ENCODE measurements at places on chromosomes 2 and 18.

DNA sequence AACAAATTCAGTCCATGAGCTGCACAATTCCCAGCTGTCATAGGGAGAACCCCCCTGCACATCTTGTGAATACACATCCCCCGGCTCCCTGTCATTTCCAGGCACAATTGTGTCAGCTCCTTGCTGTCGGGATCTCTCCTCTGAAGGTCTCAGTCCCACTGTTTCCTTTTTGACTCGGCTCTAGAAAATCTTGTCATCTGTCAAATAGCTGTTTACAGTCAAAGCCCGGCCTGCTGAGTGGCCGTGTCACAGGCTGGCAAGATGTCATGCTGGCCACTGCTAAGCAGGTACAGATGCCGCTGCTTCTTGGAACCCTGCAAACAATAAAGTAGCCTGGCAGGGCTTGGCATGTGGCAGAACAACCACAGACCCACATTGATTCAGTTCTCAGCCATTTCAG, 61.7 kb downstream of the LYPD1 start:
- no peak for DNase-seq

- DNase-seq, result no peak
Observed at GRCh38 chr2:169036736-169037440, 5.8 kb upstream of the ABCB11 start.

DNA sequence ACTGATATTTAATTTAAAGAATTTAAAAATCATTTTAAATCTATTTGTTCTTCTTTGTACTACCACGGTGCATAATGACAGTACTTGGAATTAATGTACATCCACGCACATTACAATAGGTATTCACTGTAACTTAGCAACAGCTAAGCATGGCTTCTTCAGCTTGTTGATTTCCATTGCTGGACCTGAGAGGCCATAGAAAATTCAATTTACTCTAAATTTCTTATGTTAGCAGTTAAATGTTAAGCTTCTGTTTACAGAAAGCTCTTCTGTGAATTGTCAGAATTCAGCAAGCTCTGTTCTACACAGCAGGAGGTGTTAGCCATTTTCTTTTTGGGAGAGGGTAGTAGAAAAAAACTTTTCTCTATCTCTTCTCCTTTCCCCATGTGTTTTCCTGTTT, 1149.3 kb upstream of the CDH2 start:
- DNase-seq, result peak; percentile 46

GRCh38 chr2:14628901-14629300, 3.6 kb upstream of the LRATD1 start:
- DNase-seq, result no peak

DNA sequence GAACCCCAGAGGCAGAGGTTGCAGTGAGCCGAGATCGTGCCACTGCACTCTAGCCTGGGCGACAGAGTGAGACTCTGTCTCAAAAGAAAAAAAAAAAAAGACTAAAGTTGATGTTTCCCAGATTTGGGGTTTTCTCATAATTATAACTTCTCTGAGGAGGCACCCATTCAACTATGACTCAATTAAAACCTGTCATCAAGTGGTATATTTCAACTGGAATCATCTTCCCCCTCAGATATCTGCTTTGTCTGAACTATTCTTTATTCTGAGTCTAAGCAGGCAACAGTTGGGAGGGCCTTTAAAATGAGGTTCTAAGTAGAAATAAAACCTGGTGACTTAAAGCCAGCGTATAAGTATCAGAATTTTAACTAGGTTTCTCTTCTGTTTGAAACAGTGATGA, 88.5 kb downstream of the PTRHD1 start:
- no peak for DNase-seq

GRCh38 chr18:13359210-13359609, 140.7 kb downstream of the LDLRAD4 start:
- DNase-seq, result no peak

DNA sequence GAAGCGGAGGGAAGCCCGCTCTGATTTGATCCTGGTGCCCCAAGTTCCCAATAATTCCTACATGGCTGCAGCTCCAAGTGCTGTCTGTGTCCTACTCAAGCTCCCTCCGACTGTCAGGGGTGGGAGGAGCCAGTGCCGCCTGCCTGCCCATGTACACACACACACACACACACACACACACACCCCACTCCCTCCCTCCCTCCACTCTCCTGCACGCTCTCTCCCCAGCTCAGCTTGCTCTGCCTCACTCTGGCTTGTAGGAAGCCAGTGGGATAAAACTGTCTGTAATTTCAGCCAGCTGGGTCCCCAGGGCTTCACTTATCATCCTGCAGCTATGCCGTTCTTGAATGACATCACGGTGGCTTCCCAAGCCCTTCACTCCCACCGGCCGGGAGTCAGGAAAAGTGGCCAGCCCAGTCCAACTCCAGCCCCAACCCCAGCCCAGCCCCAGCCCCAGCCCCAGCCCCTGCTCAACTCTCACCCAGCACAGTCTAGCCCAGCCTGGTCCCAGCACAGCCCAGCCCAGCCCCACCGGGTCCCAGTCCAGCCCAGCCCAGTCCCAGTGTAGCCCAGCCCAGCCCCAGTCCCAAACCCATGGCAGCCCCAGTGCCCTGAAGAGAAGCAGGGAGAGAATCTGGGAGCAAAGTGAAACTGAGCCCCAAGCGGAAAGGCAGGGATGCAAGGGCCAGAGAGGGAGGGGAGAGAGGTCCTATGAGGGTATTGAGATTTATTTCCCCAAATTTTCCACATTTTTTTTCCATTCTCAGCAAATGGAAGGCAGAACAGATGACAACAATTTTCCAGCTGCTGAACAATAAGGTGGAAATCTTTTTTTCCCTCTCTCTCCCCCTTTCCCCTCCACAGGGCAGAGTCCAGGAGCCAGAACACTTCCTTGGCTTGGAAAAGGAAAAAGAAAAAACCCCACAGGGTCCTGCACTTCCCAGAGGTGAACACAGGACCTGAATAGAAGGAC, 144.0 kb downstream of the TNS1 start:
- peak; percentile 24 for DNase-seq

DNA sequence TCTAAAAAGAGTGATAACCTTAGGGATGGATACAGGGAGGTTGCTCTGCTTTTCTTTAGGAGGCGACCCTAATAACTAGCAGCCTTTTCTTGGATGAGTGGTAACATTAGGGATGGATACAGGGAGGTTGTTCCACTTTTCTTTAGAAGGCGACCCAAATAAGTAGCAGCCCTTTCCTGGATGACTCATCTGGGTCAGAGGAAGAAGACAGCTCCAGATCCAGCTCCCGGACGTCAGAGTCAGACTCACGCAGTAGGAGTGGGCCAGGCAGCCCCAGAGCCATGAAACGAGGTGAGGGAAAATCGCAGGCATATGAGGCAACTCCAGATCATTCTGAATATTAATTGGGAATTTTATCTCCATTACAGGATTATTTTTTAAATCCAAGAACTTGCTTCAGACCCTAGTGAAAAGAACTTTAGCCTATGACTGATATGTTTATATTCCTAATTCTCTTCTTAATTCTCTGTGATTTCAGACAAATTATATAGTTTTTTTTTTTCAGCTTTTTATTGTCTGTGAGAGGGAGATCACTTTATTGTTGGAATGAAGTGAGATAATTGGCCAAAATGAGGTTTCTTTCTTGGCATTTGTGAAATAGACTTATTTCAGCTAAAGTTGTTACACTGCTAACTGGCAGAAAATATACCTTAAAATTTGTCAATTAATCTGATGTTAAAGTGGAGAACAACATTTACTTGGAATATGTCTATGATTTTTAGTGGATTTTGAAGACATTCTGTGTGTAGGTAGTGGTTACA, 31.2 kb upstream of the C1GALT1C1L start:
- no peak for DNase-seq

GRCh38 chr2:18762667-18763066, 173.3 kb upstream of the NT5C1B start:
- DNase-seq, result no peak

DNA sequence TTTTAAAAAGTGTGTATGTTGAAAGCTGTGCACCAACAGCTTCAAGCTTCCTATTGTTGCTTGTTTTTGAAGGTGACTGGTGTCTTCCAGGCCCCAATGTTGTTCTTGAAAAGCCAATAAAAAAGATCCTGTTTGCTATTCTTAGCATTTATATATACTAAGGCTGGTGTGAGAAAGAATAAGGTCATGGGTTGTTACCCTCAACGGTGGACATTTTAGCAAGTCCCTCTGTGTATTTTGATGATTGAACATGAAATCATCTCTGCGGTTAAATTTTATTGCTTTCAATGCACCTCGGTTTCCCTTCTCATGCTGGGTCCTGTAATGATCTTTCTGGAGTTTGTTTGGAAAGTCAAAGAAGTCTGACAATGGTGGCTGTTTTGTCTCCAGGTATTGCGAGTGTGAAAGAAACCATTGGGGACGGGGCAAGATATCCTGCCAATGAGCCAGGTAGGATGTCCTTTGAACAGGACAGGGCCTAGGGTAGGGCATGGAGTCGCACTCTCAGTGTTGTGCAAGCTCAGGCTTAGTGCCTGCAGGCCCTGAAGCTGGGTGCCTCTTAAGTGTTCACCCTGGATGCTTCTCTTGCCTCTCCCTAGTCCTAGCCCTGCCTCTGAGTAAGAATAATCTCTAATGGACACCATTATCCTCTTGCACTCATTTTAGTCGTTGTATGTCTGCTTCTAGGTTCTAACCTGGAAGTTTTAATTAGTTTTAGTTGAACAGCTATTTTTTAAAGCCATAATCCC, 16.0 kb upstream of the KLF7 start:
- no peak for DNase-seq

DNA sequence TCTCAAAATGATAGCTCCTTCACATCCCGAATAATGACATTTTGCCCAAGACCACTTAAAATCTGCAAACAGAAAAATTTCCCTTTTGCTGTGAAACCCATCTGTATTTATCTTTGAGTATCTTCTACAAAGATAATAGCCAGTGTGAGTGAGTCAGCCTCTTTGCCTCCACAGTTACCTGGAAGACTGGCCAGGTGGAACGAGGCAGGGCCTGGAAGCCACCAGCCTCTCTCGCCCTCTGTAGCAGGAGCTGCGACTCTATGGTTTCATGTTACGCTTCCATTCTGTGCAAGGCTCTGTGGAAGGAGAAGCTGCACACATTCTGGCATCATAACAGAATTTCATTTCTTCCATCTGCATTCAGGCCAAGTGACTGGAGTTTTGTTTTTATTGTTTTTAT, 9.5 kb downstream of the ELP2 start:
- DNase-seq, result no peak

- DNase-seq, result no peak
Observed at GRCh38 chr2:98445683-98446581, 1.3 kb downstream of the INPP4A start.

GRCh38 chr2:100107906-100108647, 34.3 kb downstream of the AFF3 start:
- DNase-seq, result no peak

GRCh38 chr2:218659988-218660358, 490 bp downstream of the BCS1L start:
- no peak for DNase-seq

DNA sequence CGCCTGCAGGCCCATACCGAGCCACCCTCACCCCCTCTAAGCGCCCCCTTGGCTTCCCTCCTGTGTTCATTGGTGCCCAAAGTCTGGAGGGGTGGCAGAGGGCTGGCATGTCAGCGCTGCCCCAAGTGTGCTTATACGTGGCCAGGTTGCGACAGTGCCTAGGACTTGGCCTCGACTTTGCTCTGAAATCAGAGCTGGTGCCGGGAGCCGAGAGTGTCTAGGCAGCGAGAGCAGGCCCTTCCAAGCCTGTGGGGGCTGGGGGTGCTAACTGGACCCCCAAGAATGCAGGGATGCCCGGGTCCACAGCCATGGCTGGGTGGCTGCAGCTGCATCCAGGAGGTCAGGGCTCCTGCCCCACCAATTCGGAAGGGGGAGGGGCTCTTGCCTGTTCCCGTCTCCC, 95.6 kb upstream of the MGAT5 start:
- no peak for DNase-seq

GRCh38 chr18:1244397-1245122, 339.9 kb downstream of the ADCYAP1 start:
- no peak for DNase-seq

- DNase-seq, result no peak
Observed at GRCh38 chr2:64260817-64261216, 116.6 kb upstream of the PELI1 start.

- DNase-seq, result no peak
Observed at GRCh38 chr2:167052825-167053224, 164.5 kb downstream of the XIRP2 start.

GRCh38 chr2:178392215-178392614, 58.8 kb downstream of the PRKRA start:
- no peak for DNase-seq

DNA sequence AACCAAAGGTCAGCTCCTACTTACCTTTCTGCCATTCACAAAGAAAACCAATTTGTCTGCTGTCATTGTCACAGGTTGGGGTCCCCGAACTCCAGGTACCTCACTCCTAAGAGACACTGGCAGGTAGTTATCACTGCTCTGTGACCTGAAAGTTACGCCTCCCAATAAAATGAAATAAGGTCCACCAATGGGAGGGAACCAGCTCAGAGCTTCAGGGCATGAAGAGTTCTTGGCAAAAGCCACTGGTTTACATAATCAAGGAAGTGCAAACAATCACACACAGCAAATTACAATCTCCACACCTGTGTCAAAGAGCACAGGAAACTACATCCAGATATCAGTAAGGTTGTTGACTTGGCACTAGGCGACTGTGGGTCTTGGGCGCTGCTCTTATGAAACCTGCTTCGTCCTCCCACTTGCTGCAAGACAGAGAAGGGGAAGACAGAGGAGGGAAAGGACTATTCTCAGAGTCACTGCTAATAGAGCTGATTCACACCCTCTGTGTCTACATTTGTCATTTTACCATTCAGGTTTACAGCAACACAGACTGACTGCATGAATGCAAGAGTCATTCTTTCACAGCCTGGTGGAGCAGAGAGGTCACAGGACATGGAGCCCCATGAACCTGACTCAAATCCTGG, at the start of gene XDH:
Gene XDH, minus strand, starts transcription at position 142 of the 641 bp plus-strand sequence. Its CDS starts 76 bp downstream, at position 66.
- peak; percentile 93 for DNase-seq

GRCh38 chr2:50751311-50752031, 280.5 kb downstream of the NRXN1 start:
- peak; percentile 20 for DNase-seq

DNA sequence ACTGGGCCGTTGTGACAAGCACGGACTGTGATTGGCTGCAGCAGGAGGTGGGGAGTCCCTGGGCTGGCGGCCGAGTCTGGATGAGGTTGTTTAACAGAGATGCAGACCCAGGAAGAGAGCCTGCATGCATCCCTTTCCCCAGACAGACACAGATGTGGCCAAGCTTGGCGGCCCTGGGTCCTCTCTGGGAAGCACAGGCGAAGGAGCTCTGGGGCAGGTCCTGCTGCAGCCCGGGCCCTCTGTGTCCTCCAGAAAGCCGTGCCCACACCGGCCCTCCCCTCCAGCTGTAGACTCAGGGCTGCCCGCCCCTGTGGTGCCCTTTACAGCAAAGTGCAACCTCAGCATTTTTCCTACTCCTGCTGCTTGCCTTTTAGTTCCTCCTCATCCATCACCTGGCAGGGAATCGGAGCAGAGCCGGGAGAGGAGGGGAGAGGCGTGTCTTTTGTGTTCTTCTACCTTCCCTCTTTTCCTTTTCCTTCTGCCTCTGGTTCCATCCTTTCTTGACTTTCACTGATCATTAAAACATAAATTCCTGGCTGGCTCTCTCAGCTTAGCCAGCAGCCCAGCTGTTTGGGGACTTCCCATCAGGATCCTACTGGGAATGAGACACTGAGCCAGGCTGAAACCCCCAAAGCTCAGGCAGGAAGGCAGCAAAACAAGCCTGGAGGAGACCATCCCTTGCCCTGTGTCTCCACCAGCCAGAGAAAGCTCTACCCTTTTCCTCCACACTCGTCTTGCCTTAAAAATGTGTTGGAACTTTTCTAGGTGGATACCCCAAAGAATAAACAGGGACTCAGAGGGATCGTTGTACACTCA, 75.0 kb downstream of the CTIF start:
- no peak for DNase-seq

Measured in NCI-H2081 (cell line).